ENCODE measurements at places on chromosomes 3 and 15.

DNA sequence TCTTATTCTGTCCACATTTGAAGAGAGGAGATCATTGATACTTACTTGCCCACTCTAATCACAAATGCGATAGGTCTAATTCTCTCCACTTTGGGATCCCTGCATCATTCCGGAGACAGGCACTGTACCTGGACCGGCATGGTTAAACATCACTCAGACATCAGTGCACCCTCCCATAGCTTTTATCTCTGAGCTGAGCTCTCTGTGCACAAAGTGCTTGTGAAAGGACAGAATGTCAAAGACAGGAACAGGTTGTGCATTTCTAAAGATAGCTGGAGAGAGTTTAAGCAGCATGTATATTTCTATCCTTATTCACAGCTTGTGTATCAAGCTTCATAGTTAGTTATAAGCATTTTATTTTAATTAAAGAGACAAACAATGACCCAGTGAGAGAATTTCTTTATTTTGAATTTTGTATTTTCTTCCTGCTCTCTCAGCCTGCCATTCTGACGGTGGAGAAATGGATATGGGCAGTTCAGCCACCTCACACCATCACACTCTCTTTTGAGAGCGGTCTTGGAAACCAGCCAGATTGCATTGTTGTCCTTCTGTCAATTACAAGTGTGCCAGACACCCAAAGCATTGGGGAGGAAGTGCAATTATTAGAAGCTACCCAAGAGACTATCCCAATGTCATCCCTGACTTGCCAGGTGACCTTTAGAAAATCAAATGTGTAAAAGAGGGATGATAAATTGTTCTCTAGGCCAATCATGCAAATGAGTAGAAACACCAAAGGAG lies 65.2 kb upstream of the CHL1 start:
- no peak for DNase-seq

DNA sequence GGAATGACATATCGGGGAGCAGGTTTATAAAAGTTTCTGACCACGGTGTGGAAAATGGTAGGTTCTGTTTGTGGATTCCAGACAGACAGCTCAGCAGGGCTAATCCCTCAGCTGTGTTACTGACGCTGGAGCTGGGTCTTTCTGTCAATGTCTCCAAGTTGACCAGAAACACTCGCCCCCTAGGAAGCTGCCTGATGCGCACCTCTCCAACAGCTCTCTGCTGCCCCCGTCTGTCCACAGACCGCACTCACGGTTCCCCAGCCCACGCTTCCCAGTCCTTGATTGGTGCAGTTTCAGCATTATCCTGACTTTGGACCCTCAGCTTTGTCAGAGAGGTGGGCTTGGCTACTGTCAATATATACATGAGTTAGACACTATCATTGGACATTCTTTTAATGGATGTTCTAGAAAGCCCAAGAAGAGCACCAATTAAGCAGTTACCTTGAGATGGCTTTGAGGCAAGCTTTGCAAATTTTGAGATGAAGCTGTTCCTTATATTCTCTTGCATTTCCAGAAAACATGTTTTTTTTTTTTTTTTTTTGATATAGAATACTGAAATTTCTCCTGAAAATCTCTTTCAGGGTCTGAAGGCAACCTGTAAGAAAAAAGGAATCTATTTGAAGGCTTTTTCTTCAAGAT lies 98.9 kb upstream of the TBC1D5 start:
- DNase-seq: peak; percentile 62

DNA sequence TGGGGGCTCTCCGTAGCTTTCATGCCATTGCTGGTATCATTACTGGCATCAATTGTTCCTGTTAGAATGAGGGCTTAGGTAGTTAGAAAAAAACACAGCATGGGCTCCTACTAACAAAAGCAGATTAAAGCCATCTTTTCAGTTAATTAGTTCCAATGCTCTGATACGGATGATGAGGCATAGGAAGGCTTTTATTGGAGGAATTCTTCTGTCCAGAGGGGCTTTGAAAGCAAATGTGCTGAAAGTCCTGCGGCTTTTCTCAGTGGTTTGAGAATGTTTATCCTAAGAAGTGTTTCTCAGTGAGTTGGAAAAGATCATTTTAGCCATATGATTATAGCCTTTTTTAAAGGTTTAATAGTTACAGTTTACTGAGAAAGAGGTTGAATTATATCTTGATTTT lies 198.5 kb downstream of the THSD4 start:
- no peak for DNase-seq

GRCh38 chr3:57770009-57770827 lies 14.1 kb downstream of the SLMAP start:
- DNase-seq: no peak

- no peak for DNase-seq
Observed at GRCh38 chr3:188446766-188447165, 292.8 kb downstream of the LPP start.

- no peak for DNase-seq
Observed at GRCh38 chr15:68994981-68995761, 19.3 kb upstream of the NOX5 start.

DNA sequence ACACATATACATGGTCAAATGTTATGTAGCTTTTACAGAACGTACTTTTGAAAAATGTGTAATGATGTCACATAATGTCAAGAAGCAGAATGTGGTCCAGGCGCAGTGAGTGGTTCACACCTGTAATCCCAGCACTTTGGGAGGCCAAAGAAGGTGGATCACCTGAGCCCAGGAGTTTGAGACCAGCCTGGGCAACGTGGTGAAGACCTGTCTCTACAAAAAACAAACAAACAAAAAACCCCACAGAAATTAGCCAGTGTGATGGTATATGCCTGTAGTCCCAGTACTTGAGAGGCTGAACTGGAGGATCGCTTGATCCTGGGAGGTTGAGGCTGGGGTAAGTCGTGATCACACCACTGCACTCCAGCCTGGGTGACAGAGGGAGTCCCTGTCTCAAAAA lies 15.9 kb upstream of the GLCE start:
- DNase-seq: no peak

DNA sequence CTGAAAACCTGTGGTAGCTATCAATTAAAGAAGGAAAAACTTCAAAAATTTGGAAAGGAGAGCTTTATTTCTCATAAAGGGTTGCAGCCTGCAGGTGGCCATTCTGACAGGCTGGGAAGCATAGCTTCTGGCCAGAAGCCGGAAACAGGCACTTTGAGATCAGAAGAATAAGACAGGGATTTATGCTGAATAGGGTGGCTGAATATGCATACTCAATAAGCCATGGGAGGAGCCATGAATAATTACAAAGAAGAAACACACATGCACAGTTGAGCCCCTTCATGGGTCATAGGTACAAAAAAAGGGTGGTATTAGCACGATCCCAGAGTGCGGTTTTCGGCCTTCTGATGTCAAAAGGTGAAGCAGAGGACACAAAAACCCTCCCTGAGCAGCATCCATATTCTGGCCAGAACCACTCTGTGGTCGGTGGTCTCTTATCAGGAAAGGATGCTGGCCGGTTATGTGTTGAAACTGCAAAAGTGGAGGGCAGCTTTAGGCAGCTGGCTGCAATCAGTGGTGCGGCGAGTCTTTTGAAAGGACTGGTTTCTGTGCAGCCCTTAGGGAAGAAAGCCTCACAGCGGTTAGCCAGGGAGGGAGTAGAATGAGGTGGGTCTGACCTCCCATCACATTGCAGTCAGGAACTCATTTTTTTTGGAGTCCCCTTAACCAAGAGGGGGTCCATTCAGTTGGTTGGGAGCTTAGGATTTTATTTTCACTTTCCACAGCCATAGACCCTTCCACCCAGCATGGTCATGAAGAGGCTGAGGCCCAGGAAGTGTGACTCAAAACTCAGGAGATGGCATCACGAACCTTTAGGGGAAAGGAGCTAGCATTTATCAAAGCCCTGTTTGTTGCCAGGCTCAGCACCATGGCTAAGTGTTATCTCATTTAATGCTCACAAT lies 34.7 kb upstream of the CCDC174 start:
- DNase-seq: no peak

DNA sequence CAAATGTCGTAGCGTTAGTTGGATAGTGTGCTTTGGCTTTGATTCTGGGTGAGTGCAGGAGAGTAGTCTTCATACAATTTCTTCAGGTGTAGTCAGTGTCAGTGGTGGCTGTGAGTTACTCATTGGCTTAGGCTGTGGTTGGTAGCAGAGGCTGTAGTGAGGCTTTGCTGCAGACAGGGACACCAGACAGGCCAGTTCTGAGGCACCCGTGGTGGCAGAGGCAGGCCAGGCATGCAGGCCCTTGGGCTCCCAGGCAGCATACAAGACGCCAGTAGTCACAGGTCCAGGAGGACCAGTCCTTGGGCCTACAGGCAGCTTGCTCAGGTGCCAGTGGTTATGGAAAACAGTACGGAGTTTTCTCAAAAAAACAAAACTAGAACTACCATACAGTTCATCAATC lies 61.3 kb downstream of the DMXL2 start:
- DNase-seq: no peak

- no peak for DNase-seq
Observed at GRCh38 chr3:127103080-127103479, 89.9 kb upstream of the PRR23E start.

DNA sequence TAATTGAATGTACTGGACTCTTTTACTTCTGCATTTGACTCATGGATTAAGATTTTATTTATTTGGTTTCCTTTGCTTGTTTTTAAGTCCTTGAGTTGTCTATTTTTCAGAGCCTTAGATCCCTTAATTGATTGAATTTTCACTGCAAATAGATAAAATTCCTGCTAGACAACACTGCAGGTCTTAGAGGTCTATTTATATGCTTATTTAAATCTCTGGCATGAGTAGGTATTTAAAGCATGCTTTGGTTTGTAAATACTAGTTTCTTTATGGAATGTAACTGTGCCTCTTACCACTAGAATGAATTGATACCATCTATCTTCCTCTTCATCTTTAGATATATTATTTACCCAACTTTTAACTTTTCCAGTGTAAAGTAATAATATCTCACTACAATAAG lies 20.0 kb downstream of the PLSCR5 start:
- DNase-seq: no peak

- DNase-seq: no peak
Observed at GRCh38 chr3:127774647-127775046, 47.7 kb downstream of the MGLL start.

DNA sequence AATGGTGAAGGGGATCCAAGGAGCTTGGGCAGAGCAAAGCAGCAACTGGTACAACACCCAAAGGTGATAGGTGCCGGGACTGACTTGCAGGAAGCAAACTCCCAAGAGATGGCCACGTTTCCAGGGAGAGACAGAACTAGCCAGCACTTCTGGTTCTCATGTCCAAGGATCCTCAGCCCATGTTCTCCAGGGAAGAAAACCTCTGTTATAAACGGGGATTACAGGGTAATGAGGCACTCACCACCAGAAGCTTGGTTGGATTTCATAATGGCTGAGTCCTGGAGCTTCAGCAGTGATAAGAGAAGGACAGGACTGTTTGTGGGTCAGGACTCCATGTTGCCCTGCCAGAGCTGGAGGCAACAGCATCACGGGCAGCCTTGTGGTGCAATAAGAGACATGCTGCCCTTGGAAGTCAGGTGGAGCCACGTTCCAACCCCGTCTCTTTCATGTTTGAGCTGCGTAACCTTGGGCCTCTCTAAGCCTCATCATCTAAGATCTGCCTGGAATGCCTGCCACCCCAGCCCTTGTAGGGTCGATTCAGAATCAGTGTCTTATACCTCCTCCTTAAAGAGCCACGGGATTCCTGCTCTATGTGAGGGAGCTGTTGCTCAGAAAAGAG lies 181.0 kb downstream of the ABHD5 start:
- no peak for DNase-seq

- DNase-seq: peak; percentile 89
Observed at GRCh38 chr3:124599779-124600693, 130.2 kb upstream of the UMPS start.

All from kidney capillary endothelial cell (primary cell).